ENCODE measurements at places on chromosomes 5 and 9.

DNA sequence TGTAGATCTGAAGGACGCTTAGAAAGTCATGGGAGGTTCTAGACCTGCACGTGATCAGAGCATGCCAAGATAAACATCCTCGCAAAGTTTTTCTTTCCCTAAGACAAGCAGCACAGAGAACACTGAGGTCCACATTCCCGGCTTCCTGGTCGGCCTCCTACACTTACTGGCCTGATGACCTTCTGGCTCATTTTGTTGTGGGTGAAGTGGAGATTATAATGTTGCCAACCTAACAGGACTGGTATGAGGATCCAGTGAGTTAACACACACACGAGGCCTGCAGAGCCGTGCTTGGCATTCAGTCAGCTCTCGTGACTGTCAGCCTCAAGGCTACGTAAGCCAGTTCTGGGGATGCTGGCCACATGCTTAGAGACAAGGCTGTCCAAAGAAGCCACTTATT lies 186.0 kb downstream of the TENT4A start:
- no peak for DNase-seq

DNA sequence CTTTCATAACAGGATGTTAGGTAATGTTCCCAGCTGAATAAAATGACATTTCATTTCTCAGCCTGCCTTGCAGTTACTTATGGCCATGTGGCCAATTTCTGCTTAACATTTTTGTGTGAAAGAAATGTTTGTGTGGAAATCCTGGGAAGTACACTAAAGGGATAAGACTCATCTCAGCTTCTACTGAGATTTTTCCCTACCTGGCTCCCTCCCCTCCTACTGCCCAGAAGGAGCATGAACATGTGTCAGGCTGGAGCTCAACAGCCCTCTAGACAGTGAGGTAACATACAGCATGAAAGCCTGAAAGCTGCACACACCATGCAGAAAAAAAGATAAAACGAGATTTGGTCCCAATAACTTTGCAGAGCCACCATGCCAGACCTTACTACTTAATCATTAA lies 288.4 kb upstream of the COX7C start:
- no peak for DNase-seq

DNA sequence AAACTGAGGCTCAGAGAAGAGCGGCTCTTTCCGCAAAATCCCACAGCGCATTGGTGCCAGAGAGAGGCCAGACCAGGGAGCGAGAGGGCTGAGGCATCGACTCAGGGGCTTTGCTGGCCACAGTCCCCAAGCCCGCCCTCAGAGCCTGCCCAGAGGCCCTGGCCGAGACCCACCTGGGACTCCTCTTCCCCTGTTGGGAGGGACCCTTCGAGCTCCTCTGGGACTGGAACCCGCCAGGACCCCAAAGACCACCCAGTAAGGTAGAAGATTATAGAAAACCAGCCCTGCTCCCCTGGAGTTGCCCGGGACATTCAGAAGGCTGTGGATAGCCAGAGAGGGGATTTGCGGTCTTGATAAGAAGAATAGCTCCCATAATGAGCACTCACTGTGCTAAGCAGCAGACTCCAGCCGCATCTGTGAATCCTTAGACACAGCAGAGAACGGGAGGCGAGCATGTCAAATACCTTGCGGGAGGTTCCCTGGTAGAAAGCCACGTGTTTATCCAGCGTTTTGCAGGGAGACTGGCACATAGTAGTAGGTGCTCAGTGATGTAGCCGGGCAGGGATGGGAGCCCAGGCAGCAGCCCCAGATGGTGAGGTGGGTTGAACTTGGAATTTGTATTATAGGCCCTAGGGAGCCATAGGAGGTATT lies 651 bp upstream of the AK1 start:
- DNase-seq, result no peak

DNA sequence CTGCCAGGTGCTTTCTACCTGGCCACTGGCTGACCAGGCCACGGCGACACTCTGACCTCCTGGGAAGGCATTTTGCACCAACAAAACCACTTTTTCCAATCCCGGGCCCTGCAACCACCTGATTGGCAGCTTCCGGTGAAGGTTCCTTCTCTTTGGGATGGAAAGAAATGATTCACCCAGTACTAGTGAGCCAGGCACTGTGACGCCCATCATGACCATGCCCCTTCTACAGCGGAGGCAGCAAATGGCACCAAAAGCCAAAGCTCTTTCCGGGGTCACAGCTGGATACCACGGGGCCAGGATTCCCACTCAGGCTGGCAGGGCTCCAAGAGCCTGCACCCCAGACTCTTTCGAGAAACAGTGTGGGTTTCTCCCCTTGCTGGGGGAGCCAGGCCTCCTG lies 4.7 kb downstream of the NOTCH1 start:
- no peak for DNase-seq

GRCh38 chr9:113139225-113139829 lies 11.5 kb upstream of the SLC31A2 start:
- no peak for DNase-seq

DNA sequence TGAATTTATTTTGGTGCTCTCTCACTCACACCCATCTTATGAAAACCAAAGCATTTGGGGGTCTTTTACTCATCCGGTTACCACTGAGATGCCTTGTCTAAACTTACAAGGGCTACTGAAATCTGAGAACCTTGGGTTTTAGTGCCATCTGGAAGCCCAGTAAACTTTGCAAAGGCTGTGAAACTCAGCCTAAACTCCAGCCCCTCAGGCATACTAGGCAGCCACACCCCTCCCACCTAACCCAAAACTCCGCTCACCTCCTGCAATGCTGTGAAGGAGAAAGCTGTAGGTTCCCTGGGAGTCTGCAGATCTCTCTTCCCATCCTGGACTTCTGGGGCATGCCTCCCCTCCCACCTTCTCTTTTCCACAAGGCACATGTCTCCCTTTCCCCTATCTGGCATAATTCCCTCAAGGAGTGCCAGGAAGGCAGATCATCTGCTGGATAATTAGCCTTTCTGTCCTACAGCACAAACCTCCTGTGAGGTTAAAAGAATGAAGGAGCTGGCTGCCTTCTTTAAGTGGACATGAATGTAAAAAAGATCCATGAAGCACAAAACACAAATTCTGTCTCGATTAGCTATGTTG lies 71.5 kb upstream of the ANXA1 start:
- DNase-seq, result no peak

- no peak for DNase-seq
These were observed 63.6 kb upstream of the MAMDC2 start for GRCh38 chr9:69980041-69980440.

- no peak for DNase-seq
These were observed at the start of gene PCDHGA6 for GRCh38 chr5:141373673-141374317. PCDHGA6 (plus strand) TSS chr5:141373891; CDS start chr5:141374084, 193 bp downstream.

- DNase-seq, result no peak
These were observed 88.4 kb upstream of the RGS7BP start for GRCh38 chr5:64417390-64417789.

GRCh38 chr5:98635656-98636055 lies 137.8 kb upstream of the RGMB start:
- DNase-seq, result no peak

DNA sequence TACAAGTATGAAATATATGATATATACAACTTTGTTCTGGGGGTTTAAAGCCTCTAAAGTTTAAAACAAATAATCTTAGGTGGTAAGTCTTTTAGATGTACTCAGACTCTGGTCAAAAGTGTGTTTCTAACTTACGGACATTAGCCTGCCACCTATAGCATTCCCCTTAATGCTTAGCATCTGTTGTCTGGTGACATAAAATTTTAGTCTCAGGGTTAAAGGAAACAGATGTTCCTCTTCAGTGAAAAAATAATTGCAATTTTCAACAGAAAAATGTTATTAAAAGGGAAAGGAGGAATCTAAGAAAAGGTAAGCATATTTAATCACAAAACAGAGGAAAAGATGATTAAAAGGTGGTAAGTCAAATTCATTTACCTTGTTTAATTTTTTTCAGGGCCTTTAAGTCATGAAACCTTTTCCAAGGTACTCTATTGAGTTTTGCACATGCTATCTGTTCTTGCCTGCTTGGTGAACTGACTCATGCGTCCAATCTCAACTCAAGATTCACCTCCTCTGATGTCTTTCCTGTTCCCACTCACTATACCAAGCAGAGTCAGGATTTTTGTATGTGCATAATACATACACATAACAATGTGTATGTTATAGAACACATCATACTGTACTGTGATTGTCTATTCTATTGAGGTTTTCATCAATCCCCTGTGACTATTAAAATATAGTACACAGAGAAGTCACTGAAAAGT lies 7.9 kb downstream of the TMEM167A start:
- no peak for DNase-seq

- no peak for DNase-seq
These were observed 682.0 kb downstream of the MTRR start for GRCh38 chr5:8550921-8551320.

DNA sequence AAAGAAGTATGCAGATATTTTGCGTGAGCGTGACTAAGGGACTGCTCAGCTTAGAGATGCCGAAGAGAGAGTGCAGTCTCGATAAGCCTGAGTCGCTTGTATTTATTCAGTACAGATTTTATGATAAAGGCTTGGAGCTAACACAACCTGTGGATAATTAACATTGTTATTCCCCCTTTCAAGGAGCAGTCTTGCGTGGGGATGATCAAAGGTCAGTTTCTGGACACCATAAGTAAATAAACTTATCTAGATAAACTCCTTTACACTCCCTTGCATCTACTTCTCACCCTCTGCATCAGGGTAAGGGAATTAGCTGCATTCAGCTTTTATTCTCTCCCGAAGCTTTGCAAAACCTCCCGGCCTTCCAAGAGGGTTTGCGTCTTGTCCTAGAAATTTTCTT lies 357.8 kb upstream of the ST8SIA4 start:
- no peak for DNase-seq

GRCh38 chr5:135895474-135896006 lies at the start of gene IL9:
IL9 (minus strand) TSS chr5:135895841; CDS start chr5:135895816, 25 bp downstream.
- no peak for DNase-seq

DNA sequence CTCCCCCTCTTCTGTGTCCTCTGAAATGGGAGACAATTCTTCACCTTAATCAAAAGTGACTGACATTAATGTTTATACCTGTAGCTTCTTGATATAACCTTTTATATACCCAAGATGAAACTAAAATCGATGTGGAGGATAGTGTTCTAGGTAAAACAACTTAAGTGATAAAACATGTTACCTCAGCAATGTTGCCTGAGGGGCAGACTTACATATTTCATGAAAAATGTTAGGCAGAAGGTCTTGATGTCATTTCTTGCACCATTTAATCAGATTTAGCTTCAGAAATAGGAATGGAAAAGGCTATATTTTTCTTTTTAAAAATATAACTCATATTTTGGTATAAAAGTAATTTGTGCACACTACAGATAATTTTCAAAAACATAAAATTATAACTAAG lies 22.7 kb upstream of the MACIR start:
- no peak for DNase-seq
